ENCODE measurements at places on chromosomes 5 and 9.
A peak's percentile ranks its signal among the peaks of the same experiment; 100 is the strongest.

GRCh38 chr5:57780961-57781325, 298.3 kb upstream of the ACTBL2 start:
- no peak for DNase-seq

- peak; percentile 52 for DNase-seq
Measured at GRCh38 chr5:116411101-116411571, 163.5 kb downstream of the SEMA6A start.

DNA sequence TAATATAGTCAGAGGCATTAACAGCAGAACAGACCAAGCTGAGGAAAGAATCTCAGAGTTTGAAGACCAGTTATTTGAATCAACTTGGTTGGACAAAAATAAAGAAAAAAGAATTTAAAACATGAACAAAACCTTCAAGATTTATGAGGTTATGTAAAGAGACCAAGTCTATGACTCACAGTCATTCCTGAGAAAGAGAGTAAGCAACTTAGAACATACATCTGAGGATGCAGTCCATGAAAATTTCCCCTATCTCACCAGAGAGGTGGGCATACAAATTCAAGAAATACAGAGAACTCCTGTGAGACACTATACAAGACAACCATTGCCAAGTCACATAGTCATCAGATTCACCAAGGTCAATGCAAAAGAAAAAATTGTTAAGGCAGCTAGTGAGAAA, 17.4 kb upstream of the C9orf72 start:
- DNase-seq, result no peak

- DNase-seq, result no peak
Measured at GRCh38 chr5:169945831-169946261, 34.4 kb downstream of the INSYN2B start.

GRCh38 chr5:139677736-139678613, 29.8 kb downstream of the CXXC5 start:
- DNase-seq, result peak; percentile 26

- no peak for DNase-seq
Measured at GRCh38 chr9:14722391-14723035, at the start of gene CER1. Gene CER1, minus strand, starts transcription at chr9:14722733. Its CDS starts 61 bp downstream, at chr9:14722672.

DNA sequence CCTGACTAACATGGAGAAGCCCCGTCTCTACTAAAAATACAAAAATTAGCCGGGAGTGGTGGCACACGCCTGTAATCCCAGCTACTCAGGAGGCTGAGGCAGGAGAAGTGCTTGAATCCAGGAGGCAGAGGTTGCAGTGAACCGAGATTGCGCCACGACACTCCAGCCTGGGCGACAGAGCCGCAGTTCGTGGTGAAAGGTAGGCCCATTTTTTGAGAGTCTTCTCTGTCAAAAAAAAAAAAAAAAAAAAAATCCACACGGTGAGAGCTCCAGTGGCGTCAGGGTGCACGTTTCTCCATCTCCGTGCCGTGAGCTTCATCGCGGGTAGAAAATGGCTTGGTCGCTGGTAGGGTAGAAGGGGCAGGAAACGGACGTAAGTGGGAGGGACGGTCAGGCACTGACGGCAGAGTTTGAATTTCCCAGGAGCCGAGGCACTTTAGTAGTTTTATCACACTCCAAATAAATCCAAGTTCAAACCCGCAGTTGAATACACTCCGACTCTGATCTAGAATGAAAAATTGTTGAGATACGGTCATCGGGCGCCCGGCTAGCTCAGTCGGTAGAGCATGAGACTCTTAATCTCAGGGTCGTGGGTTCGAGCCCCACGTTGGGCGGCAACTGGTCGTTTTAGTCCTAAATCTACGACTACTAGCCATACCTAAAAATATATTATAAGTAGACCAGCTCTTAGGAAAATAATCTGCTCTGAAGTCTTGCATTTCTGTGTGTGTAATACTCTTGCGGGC, 2.4 kb upstream of the TRIM7 start:
- no peak for DNase-seq

- DNase-seq, result no peak
Measured at GRCh38 chr9:98538203-98538602, 170.5 kb downstream of the GABBR2 start.

DNA sequence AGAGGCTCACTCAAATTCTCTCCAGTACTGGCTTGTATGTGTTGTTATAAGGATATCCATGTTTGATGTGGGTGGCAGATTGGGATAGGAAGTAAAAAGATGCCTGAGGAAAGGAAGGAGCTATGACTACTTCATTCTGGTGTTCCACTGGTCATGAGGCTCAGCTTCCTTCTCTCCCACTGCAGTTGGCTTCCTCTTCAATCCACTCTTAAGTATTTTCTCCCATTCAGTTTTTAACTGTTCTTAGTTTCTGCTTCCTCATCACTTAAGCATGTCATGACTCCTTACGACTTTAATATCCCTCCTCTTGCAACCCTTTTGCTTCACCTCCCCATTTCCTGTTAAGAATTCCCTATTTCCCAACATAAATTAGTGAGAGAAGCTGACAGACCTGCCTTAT, 81.1 kb downstream of the PJA2 start:
- no peak for DNase-seq

- DNase-seq, result no peak
Measured at GRCh38 chr5:107538331-107538730, 132.4 kb downstream of the EFNA5 start.

DNA sequence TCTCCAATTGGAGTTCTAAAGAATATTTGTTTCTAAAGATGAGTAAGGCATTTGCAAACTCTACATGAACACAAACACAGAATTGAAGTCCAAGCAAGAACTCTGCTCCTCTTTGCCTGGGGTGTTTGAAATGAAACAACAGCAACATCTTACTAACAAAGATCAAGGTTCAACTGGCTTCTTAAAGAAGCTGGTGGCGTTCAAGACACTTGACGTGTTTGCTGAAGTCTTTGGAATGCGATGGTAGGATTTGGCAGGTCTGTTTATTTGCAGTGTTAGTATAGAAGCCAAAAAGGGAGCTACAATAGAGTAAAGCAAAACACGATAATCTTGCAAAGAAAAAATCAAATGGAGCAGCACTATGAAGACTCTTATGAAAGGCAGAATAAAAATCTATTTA, 94.9 kb downstream of the BASP1 start:
- DNase-seq, result no peak

DNA sequence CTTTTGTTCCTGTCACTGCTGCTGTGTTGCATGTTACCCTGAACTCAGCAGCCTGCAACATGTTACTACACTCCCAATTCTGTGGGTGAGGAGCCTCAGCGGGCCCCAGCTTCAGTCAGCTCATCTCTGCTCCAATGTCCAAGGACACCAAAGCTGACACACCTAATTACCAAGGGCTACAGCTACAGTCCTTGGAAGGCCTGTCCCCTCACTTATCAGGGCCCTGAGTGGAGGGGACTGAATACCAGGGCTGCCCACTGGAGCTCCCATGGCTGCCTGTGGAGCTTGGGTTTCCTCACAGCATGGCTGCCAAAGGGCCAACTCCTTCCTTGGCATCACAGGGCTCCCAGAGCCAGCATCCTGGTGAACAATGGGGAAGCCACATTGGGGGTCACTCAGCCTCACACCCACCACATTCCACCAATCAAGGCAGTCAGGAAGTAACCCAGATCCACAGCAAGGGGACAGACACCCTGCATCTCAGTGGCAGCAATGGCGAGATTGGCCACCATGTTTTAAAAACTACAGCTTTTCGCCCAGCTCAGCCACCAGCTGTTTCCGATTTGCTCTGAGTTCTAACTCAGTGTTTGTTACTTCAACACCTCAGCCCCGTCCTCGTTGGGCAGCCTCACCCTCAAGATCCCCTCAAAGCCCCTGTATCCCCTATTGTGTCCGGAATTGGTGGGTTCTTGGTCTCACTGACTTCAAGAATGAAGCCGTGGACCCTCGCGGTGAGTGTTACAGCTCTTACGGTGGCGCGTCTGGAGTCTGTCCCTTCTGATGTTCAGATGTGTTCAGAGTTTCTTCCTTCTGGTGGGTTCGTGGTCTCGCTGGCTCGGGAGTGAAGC, 18.9 kb downstream of the SEMA4D start:
- DNase-seq, result no peak

GRCh38 chr9:101626295-101626694, 31.5 kb upstream of the PPP3R2 start:
- DNase-seq, result no peak

GRCh38 chr5:104363567-104363966, 801.0 kb upstream of the NUDT12 start:
- DNase-seq, result no peak

- DNase-seq, result no peak
Measured at GRCh38 chr5:159061179-159061796, 38.4 kb downstream of the EBF1 start.

DNA sequence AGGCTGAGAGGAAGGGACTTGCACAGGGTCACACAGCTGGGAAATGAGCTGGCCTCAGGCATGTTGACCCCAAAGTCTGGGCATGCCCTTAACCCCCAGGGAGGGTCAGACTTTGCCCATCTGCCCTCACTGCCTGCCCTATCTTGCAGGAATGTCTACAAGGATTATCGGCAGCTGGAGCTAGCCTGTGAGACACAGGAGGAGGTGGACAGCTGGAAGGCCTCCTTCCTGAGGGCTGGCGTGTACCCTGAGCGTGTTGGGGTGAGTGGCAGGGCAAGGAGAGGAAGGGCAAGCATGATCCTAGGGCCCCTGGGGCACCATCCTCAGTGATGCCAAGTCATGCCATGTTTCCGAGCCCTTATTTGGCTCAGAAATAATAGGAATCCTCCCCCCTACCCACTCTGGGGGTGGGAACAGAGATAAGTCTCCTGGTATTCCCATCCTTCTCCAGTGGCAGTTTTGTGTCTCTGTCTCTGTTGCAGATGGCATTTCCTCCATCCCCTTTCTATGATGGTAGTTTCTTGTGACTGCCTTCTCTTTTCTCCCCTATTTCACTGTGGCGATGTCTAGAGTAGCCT, 28.5 kb downstream of the GOLGA2 start:
- DNase-seq, result peak; percentile 5

- DNase-seq, result no peak
Measured at GRCh38 chr5:158163451-158164295, 304.7 kb upstream of the CLINT1 start.

- DNase-seq, result no peak
Measured at GRCh38 chr9:32823101-32823500, 39.8 kb downstream of the TMEM215 start.

DNA sequence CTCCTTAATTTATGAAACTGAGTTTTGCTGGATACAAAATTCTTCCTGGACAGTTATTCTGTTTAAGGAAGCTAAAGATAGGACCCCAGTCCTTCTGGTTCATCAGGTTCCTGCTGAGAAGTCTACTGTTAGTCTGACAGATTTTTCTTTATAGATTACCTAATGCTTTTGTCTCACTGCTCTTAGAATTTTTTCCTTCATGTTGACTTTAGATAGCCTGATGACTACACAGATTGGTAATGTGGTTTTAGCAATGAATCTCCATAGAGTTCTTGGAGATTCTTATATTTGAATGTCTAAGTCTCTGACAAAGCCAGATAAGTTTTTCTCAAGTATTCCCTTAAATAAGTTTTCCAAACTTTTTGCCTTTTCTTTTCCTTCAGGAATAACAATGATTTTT, 419.7 kb downstream of the CDH10 start:
- no peak for DNase-seq

- DNase-seq, result no peak
Measured at GRCh38 chr5:17259630-17260257, 42.3 kb downstream of the BASP1 start.
